Cardiac septum (tissue), 1 donor: ENCODE measurements at places on chromosomes 16 and 17.

DNA sequence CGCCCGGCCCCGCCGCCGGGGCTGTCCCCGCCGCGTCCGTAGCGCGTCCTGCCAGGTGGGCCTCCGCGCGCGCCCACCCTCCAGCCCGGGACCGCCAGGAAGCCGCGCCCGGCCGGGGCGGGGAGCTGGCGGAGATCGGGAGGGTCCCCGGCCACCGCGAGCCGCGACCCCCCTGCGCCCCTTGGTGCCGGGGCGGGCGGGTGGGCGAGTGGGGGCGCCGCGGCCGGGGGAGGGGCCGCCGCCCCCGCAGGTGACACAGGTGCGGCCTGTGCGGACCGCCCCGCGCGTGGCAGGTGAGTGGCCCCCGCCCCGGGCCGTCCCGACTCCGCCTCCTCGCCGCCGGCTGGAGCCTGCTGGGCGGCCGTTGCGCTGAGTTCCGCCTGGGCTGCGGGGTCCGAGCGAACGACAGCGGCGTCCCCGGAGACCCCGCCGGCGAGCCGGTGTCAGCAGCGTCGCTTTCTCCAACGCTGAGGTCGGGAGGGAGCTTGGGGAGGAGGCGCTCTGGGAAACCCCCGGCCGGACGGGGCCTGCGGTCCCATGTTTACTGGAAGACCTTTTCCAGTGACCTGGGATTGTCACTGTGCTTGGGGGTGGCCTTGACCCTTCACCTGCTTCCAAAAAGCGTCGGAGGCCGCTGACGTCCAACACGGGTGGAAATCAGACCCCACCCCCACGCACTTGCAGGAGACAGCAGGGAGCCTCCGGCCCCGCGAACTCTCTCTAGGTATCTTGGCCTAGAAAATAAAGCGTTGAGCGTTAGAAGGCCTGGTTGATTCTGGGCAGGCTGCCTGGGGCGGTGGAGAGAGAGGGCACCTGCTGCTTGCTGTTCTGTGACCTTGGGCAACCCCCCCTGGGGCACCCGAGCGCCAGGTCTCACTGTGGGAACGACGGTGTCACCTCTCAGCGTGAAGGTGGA, 542 bp downstream of the KLHL36 start:
- peak; percentile 83 for DNase-seq

DNA sequence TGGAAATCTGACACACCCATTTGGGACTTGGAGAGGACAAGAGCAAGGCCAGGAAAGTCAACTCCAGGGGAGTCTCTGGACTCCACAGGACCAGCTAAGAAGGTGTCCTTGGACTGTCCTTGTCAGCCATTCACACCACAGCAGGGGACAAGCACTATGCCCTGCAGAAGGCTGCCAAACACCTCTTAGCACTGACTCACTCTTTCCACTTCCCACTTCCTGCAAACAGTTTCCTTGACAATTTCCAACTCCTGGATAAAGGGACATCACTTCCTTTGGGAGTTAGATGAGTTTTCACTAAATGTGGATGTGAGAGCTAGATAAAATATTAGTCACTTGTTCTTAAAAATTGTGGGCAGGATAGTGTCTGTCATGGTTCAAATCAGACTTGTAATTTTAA, 37.8 kb upstream of the BCAR1 start:
- DNase-seq = no peak

DNA sequence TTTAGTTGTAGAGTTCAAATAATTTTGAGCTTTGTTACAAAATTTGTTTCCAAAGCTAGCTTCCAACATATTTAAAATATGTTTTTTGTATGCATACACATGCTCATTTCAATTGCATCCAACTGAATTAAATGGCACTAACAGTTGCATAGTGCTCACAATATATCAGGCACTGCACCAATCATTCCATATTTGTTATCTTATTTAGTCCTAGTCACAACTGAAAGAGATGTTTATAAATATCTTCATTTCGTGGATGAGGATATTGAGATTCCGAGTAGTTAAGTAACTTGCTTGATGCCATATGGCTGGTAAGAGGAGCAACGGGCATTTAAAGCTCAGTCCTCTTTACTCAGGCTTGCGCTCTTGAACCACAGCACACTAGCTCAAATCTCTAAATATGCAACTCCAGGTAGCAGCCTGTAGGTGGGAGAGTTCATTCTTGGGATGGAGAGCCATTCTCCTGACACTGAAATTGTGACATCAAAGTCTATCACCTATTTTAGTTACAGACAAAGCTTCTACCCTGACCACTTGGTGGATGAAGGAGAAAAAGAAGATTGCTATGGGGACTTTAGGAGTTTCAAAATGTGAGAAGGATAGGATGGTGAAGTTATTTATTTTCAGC, 118.0 kb upstream of the CA10 start:
- DNase-seq = no peak

DNA sequence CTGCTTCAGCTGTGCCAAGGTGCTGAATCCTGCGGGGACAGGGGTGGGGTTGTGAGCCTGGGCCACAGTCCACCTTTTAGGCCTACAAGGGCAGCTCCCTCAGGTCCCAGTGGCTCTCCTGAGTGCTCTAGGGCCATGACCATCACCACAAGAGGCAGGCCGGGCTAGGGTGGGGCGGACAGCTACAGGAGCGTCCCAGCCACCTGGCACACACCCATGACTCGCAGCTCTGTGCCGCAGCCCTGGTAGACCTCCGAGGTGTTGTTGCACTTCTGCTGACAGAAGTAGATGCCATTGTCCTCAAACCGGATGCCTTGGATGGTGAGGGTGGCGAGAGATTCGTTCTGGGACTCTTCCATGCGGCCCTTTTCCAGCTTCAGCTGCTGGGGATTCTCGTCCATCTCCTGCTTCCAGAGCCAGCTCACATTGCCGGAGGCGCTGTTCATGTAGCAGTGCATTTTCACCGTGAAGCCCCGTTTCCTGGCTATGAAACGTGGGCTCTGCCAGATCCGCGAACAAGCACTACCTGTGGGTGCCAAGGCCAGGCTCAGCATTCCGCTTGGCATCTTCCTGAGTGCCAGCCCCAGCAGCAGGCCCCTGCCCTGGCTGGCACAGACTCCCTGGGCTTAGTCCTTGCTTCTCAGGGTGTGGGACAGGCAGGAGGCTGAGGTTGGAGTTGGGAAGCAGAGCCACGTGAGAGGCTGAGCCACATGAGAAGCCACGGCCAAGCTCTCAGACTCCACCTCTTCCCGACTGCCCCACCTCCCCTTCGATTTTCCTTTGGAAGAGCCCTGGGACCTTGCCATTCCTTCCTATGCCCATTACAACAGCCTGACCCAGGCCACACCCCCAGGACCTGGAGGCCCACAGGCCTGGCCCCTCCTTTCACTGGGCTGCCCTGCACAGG, 2.0 kb downstream of the CD79B start:
- no peak for DNase-seq

DNA sequence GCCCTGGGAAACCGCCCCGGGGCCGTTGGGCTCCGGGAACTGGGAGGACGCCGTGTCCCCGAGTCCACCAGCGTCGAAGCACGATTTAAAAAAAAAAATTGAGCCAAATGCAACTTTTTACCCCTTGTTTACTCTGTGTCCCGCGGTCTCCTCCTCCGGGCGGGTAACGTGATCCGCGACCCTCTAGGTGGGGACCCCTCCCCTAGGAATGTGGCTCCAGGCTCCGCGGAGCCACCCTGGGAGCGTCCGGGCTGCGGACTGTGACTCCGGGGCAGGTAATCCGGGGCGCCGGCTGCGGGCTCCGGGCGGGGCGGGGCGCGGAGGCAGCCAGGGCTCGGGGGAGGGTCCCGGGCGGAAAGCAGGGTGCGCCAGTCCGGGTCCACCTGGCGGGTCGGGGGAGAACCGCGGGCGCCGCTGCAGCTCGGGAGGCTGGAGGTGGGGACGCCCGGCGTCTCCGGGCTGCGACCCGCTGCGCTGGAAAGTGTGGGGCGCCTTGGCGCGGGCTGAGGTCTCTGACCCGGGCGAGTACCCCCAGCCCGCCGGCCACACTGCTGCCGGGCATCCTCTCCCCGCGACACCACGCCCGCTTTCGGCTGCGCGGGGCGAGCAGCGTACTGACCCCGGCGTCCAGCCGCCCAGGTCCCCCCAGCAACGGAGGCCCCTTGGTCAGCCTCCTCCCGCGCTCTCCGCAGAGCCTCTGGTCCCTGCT, 852 bp upstream of the HELZ start:
- DNase-seq = no peak

- peak; percentile 61 for DNase-seq
Measured at GRCh38 chr16:55655381-55655896, 349 bp upstream of the SLC6A2 start.

GRCh38 chr16:291539-291938, 8.6 kb downstream of the PDIA2 start:
- DNase-seq = no peak

DNA sequence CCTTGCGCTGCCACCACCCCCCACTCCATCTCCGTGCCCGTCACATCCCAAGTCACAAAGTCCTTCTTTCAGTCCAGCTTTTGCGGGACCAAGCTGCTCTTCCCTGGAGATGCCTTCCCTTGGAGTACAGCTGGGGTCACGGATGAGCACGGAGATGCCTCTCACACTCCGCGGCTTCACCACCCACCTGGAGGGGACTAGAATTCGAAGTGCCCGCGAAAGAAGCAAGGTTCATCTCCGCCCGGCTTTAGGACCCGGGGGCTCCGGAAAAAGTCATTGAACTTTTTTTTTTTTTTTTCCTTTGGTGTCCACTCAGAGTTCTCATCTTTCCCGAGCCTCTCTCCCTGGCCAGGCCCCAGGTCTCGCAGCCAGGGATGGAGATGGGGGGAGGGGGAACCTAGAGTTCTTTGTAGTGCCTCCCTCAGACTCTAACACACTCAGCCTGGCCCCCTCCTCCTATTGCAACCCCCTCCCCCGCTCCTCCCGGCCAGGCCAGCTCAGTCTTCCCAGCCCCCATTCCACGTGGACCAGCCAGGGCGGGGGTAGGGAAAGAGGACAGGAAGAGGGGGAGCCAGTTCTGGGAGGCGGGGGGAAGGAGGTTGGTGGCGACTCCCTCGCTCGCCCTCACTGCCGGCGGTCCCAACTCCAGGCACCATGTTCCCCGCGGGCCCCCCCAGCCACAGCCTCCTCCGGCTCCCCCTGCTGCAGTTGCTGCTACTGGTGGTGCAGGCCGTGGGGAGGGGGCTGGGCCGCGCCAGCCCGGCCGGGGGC, at the start of gene FKBP10:
Gene FKBP10 (plus strand): TSS at position 624 of the 771 bp plus-strand sequence. CDS start 31 bp downstream, at position 655.
- peak; percentile 82 for DNase-seq

DNA sequence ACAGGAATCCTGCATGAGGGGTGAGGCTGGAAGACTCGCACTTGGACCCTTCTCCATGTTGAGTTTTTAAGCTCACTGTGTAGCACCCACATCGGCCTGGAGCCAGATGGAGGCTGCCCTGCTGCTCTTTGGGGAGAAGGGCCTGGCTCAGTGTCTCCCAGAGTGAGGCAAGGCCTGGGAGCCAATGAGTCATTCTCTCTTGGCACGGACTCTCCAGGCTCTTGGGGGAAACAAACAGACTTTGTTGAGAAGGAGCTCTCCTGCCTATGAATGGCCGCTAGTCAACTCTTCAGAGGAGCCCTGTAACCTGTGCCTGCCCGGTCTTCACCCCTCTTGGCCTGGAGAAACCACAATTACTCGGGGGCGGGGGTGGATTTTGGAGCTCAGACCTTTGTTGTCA, 50.8 kb upstream of the MAF start:
- no peak for DNase-seq

GRCh38 chr17:6045621-6046357, 24.4 kb upstream of the WSCD1 start:
- DNase-seq = peak; percentile 29

DNA sequence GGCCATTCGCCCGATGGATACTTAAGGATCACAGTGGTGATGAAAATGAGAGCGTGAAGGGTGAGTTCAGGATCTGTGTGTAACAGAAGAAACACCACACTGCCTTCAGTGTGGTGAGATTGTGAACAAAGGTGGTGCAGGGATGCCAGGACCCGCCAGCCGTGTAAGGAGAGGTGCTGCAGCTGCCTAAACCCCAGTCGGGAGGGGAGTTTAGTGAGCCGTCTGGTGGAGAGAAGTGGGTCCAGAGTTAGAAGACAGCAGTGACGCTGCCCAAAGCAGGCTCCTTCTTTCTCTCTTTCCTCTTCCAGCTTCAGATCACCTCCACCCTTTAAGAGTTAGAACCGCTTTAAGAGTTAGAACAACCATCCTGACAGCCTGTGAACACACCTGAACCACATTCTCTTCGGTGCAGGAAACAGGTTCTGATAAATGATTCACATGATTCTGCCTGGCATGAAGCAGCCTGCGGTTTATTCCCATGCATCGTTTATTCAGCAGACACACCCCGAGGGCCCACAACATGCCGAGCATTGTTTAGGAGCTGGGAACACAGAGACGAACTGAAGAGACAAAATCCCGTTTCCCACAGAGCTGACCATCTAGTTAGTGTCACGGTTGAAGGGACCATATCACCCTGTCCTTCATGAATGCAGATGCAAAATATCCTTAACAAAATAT, 84.0 kb upstream of the DNAH17 start:
- peak; percentile 51 for DNase-seq

DNA sequence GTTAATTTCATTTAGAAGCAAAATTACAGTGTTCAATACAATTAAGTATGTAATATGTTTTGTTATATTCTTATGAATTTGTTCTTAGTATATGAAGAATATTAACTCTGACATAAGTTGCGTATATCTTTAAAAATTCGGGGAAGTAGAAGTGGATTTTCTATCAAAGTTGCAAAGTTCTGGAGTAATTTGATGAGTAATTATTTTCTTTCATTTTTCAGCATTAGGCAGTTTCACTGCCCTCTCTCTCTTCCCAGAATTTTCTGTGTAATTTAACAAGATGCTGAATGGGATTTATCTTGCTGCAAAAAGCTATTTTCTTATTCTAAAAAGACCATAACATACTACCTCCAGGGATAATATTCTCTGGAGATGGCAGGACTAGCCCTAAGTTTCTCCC, 8.9 kb upstream of the CCL18 start:
- no peak for DNase-seq

GRCh38 chr17:38568845-38569510, 36.8 kb downstream of the SRCIN1 start:
- DNase-seq = no peak

DNA sequence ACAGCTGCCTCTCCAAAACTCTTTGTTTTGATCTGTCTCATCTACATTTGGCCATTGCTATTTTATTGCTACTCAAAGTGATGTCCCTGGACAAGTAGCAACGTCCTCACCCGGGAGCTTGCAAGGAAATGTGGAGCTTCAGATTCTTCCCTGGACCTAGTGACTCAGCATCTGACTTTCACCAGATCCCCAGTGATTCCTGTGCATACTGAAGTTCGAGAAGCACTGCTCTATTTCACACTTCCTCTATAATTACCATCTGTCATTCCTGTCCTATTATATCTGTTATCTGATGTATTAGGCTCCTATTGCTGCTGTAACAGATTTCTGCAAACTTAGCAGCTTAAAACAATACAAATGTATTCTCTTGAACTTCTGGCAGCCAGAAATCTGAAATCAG, 28.5 kb upstream of the VAT1L start:
- no peak for DNase-seq

- no peak for DNase-seq
Measured at GRCh38 chr17:33990943-33991706, 264.0 kb upstream of the CCL2 start.

GRCh38 chr17:81432941-81433340, 37.7 kb downstream of the BAHCC1 start:
- no peak for DNase-seq

DNA sequence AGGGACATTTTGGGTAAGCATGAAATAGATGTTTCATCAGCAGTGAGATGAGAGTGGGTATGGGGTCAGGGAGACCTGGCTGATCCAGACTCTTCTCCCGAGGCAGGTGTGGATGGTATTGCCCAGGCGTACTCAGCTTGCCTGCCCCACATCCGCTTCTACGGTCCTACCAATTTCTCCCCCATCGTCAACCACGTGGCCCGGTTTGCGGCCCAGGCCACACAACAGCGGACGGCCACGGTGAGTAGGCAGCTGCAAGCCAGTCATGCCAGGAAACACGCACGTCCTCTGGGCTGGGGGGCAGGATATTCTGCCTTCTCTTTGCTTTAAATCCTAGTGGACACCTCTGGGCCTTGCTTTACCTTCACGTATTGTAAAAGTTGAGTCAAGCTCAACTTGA, 44.7 kb downstream of the CPNE2 start:
- DNase-seq = no peak
